Stimulated activated CD4-positive, alpha-beta T cell treated with anti-CD3 and anti-CD28 coated beads, Interleukin-1b, Interleukin-23, amount 100 ng/mL, for 1 hour (primary cell): ENCODE measurements at places on chromosomes 4 and X.

DNA sequence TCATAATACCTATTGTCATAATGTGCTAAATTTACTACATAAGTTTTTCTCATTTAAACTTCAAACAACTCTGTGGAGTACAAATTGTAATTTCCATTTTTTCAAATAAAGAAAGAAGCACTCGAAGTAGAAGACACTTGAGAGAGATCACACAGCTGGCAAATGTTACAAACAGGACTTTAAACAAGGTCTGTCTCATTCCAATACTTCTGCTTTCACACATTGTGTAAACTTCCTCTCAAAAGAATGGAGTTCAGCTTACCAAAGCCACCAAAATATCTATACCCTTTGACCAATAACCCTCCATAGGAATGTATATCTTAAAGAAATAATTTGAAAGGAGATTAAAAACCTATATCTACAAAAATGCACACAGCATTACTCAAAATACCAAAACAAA, 88.3 kb downstream of the OPHN1 start:
- DNase-seq = no peak

GRCh38 chr4:86890790-86891189, 1.4 kb downstream of the C4orf36 start:
- DNase-seq = no peak

GRCh38 chr4:72383439-72383838, 185.6 kb downstream of the ADAMTS3 start:
- DNase-seq = no peak

DNA sequence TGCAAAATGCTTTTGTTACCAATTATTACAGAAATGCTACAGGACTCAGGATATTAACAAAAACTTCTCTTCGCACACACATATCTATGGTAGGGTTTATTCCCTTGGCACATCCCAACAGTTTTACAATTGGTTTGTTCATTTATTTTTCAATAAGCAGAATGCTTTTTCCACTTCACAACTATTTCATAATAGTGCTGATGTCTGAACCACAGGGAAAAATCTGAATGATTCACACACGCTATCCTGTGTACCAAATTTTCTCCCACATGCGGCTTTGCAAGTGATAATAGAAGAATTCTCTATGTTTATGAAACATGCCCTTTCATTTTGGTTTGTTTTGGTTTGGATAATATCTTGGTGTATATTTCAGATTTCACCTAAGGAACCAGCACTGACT, 725.7 kb upstream of the TENM3 start:
- no peak for DNase-seq

DNA sequence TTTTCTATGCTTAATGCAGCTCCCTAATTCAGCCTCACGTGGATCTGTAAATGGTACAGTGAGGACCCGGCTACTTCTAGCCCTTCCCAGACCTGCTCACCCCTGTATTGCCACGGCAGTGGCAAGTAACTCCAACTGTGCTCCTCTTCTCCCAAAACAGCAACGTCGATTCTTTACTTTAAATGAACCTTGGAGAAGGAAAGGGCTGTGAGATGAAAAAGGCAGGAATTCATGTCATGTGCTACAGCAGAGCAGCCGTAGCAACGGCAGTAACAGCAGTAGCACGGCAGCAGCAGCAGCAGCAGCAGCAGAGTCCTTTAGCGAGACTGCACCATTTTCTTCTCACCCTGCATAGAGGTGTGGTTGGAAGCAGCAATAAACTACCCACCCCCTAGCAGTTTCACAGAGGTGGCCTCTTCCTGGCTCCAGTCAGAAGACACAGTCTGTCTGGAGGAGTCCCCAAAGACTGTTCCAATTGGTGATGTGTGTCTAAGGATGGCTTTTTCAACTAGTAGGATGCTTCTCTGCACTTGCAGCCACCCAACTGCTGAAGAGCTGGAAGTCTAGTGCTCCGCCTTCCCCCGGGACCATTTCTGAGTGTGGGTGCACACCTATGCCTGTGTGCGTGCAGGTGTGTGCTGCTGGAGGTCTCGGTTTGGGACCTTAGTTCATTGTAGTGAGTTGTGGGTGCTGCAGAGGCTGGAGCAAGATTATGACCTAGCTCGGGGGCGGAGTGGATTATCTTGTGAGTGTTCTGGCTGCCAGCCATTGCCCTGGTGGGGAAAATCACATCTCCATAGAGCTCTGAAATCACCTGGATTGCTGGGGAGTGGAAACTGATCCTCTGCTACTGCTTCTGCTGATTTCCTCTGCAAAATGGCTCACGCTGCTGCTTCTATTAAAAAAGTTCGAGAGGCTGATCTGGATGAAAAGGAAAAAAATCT, 67.2 kb downstream of the ANK2 start:
- no peak for DNase-seq

DNA sequence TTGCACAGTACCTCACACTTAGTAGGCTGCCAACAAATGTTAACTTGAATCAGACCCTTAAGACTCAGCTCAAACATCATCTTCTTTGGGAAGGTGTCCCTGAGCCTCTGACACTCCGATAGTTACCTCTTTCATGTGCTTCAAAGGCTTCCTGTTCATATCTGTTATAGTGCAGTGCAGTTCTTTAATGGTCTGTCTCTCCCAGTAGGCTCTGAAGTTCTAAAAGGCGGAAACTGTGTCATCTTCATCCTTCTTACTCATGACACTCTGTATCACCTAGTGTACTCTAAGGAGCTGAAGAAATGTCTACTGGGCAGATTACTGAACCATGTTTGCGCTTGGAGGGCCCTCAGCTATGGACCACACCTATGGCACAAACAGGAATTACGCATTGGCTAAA, 2.1 kb upstream of the DIAPH2 start:
- DNase-seq = no peak

DNA sequence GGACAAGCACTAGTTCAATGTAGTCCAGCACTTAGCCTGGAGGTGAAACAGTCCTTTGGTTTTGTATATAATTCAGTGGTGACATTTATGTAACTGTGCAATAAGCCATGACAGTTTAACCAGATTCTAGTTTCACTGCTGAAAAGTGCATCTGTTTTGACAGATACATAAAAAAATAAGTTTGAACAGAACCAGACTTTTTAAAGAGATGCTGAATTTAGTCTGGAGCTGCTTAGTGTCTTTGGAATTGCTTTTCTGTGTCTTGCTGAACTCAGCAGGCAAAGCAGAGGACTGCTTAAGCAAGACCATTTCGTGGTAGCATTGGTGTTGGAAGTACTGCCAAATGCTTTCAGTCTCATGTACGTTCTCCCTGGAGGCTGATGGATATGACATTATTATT, 393.5 kb downstream of the MAPK10 start:
- no peak for DNase-seq

- no peak for DNase-seq
These were observed 233.8 kb downstream of the FRMPD4 start for GRCh38 chrX:12372111-12372510.

GRCh38 chrX:95441836-95442235, 1242.8 kb upstream of the DIAPH2 start:
- no peak for DNase-seq

DNA sequence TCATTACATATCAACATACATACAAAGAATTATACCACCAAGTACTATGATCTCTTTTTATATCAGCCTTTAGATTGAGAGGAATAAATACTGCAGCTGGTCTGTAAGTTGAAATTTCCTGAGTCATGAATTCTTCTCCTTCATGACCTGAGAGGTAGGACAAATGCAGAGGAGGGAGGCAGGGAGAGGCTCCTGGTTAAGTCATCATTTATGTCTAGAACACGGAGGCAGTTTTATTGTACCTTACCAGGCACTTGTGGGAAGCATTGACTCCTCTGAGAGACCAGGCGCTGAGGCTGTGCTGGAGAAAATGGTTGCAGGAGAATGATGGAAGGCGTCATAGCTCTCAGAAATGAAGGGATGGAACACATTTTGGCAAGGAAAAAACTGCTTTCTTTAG, 12.5 kb upstream of the CASK start:
- no peak for DNase-seq

DNA sequence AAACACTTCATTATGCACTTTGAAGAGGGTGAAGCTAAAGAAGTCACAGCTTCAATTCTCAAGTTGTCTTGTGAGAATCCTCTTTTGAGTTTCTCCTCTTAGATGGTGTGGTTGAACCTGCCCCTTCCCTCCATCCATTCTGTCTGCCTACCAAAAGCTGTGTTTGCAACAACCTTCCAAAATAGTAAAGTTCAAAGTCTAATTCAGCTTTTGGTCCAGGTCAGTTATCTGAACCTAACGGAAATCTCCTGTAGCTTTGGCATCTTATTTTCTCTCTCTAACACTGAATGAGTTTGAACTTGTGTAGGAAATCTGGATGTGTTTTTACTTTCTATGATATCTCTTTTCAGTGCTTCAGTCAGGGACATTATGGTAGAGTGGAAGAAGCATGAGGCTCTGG, 201.7 kb upstream of the AR start:
- no peak for DNase-seq

DNA sequence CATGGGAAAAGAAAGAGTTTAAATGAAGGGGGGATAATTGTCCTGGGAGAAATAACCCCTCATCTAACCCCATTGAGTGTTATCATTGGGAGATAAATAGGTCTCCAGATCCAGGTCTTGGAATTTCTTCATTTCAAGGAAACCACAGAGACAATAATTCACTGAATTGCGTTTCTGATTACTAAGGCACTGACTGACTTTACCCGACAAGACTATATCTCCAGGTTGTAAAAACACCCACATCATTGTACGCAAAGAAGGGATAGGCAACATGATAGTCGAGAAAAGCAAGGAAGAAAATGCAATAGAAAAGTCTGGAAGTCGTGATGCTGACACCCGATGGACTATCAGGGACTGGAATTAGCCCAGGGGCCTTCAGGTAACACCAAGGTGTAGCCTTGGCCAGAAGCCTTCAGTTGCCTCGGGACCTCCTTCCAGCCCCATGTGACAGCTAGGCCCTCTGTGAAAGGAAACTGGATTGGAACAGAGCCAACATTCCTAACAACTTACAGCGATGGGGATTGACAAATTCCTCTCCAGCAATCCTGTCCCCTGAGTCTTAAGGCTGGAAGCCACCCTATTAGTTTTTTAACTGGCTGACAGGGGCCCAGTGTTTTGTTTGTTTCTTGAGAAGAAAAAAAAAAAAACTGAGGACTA, 46.5 kb upstream of the RAB9B start:
- DNase-seq = no peak
